HL-60 (cell line): ENCODE measurements at places on chromosomes 1 and 21.
A peak's percentile ranks its signal among the peaks of the same experiment; 100 is the strongest.

DNA sequence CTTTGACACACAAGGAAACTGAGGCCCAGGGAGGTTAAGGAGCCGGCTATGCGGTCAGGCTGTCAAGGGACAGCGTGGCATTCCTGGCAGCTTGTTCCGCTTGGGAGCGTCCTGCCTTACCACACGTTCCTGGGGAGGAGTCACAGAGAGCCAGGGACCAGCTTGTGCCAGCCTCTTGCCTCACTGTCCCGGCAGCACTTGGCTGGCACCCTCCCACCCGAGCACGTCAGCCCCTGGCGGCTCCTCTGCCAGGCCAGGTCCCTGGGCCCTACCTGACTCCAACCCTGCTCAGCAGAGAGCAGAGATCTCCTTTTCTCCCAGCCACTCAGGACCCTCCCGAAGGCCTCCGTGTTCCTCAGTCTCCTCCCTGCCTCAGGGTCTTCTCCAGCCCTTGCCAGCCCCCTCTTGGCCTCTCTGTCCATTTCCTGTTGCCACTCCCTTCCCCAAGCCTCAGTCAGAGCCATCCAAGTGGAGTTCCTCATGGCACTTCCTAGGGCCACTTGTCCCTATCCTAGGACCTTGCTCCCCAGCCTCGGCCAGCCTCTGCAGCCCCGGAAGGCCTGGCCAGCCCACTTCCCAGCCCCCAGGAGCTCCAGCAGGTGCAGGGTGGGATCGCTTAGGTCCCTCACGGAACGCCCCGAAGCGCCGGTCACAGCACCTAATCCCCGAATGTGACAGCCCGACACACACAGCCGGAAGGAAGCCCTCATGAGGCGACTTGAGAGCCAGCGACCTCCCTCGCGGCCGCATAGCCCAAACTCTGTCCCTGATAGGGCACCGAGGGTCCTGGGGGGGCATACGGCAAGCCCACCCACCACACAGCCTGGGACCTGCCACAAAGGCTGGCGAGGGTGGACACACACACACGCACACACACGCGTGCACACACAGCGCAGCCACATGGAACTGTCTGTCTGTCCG, 130.3 kb downstream of the CASZ1 start:
- no peak for DNase-seq

DNA sequence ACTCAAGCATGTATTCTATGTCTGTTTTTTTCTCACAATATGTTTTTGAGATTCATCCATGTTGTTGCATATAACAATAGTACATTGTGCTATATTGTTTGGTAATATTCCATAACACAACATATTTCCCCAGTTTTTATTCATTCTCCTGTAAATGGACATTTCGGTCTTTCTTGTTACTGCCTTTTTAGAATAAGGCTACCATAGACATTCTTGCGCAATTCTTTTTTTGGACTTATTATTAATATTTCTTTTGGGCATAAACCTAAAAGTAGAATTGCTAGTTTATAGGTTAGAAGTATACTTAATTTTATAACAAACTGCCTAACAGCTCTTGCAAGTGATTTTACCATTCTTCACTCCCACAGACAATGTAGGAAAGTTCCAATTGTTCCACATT, 573.0 kb downstream of the ADGRL2 start:
- DNase-seq: no peak

DNA sequence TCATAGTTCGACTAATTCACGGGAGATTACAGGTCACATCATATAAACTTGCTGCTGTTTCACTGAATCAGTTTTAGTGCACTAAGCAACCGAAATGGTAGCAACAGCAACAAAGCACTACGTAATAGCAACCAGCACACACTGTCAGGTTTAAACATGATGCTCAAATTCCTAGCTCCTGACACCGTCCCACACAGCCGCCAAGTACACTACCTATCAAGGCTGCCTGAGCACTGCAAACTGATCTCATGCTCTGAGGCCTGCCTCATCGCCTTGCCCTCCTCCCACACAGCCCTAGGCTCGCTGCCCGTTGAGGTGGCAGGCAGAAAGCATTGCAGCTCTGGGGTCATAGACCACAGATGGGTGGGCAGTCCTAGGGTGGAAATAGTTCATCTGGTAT, 12.4 kb downstream of the LAMC2 start:
- DNase-seq: no peak

DNA sequence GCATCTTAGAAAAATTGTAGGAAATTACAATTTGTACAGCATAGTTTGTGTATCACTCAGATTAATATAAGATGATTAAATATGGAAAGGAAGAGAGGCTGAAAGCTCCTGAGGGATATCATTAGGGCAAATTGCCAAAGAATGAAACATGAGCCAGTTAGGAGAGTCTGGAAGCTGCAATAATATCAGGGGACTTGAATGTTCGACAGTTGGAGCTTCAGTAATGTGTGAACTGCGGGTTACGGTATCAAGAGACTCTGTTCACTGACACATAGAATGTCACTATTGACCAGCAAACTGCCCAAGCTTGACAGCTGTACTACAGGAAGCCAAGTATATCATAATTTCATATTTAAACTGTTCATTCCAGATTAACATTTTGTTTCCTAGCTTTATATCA, 157.2 kb downstream of the DENND1B start:
- no peak for DNase-seq

GRCh38 chr1:174134003-174134659, 25.2 kb upstream of the RABGAP1L start:
- DNase-seq: no peak

DNA sequence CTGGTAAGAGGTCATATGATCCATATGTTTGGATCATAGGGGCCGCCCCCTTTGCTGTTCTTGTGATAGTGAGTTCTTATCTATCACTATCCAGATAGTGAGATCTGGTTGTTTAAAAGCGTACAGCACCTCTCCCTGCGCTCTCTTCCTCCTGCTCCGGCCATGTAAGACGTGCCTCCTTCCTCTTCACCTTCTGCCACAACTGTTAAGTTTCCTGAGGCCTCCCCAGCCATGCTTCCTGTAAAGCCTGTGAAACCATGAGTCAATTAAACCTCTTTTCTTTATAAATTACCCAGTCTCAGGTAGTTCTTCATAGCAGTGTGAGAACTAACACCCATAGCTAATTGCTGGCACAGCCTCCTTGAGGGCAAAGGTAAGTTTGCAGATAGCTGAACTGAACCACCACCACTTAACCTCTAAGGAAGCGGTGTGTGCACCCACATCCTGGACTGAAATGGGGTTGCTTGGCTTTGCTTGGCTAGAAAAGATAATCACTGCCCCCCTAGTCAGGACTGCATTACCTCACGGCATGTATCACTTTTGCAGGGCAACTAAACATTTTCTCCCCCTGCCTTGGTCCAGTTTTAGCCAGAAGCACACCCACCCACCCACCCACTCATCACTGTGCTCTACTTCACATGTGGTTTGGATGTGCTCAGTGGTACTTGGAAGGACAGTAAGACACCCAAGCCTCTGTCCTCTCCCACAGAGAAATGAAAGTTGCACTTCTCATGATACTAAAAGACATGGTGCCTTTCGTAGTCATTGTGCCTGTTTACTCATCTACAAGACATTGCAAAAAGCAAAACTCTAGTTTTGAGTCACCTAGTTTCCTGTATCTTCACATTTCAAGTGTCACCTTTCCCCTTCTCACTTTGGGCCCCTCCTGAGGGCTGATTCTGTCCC, 23.1 kb upstream of the PTAFR start:
- DNase-seq: no peak

- DNase-seq: peak; percentile 28
These were observed 36.3 kb downstream of the MSTO1 start for GRCh38 chr1:155646307-155646706.

DNA sequence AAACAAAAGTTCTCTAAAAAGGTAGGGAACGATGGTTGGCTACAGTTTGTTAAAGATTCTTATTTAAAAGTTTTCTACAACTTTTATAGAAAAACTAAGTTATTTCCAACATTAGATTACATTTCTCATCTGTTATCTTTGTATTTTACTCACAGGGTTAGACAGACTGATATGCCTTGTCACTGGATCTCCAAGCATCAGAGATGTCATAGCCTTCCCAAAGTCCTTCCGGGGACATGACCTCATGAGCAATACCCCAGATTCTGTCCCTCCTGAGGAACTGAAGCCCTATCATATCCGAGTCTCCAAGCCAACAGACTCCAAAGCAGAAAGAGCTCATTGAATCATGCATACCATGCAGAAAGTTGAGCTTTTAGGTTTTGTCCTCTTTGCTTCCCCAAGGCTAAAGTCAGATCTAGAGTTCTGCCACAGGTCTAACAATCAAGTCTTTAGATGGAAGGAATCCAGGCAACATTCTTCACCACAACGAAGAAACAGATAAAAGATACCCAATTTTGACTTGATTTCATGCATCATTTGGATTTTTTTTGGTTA, 10.3 kb downstream of the GAS5 start:
- DNase-seq: no peak

GRCh38 chr1:156970017-156970416, 49.6 kb downstream of the LRRC71 start:
- DNase-seq: no peak

DNA sequence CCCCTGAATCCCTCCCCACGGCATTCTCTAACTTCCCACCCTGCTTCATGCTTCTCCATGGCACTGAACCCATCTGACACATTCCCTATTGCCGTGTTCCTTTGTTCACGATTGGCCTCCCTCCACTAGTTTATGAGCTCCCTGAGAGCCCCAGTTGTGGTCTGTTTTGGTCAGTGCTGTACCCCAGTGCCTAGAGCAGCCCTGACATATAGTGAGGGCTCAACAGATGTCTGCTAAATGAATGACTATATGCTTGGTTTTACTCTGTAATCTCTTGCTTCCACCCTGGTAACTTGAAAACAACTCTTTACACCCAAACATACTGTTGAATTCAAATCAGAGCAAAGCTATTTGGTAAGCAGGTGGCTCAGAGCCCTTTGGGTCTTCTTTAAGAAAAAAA, 171.1 kb upstream of the EDN2 start:
- DNase-seq: no peak

- no peak for DNase-seq
These were observed 1.4 kb downstream of the COL6A1 start for GRCh38 chr21:45982758-45983648.

- no peak for DNase-seq
These were observed 77.4 kb downstream of the STUM start for GRCh38 chr1:226625832-226626576.

DNA sequence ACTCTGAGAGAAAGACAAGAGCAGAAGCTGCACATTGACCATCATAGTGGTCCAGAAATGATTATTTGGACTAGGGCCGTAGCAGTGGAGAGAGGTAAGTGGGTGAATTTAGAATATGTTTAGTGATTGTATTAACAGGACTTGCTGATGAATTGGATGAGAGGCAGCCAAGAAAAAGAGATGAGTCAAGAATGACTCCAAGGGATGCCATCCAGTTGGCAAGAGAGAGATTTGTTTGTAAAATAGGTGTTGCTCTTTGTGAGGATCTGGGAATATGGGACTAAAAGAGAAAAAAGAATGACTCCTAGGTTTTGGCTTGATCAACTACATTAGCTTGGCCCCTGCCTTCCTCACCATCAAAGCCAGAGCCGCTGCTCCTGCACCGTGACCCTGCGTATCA, 54.2 kb upstream of the ARTN start:
- no peak for DNase-seq

- DNase-seq: no peak
These were observed 25.1 kb downstream of the C1orf116 start for GRCh38 chr1:207007352-207008033.

DNA sequence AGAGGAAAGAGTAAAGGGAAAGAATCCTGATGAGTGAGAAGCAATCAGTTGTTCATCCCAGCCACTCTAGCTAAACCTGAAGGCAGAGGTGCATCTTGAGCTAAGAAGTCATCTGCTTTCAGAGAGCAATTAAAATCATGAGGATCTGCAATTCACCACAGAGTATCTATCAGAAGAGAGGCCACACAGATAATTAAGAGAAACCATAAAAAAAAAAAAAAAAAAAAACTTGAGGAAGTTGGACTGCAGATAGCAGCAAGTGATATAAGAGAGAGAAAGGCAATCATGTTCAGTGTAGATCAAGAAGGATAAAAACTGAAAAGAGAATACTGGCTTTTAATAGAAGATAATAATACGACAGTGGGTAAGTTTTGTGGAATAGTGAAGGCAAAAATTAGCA, 17.7 kb downstream of the FOXJ3 start:
- DNase-seq: no peak

DNA sequence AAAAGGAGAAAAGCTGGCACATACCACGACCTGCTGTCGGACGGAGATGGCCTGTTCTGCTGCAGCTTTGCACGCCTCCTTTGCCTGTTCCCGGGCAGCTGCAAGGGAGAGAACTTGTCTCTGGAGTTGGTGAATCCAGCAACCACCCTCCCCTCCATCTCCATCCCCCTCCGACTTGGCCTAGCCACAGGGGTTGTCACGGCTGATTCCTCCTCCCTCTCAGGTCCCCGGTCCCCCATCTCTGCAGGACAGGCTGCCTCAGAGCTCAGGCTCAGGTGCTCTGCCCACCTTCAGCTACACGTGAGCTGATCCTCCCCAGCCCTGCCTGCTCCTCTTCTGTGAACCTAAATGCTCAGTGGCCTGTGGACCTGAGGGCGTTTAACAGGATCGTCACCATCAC, 11.1 kb upstream of the SRM start:
- no peak for DNase-seq

DNA sequence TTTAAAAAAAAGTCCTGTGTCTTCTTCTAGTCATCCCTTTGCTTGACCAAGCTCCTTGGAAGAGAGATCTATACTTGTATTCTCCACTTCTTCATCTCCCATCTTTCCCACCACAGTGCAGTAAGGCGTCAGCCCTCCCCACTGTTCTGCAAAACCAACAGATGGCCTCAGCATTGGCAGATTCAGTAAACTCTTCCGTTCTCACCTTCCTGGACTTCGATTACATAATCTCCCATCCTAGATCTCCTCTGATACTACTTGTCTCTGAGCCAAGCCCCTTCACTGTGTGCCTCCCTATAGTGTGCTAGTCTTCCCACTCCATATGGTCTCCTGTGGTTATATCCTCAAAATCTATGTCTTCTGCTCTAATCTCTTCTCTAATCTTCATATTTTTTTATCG, 1.6 kb upstream of the COLGALT2 start:
- DNase-seq: no peak

GRCh38 chr1:198611219-198611618, 27.6 kb upstream of the PTPRC start:
- no peak for DNase-seq

DNA sequence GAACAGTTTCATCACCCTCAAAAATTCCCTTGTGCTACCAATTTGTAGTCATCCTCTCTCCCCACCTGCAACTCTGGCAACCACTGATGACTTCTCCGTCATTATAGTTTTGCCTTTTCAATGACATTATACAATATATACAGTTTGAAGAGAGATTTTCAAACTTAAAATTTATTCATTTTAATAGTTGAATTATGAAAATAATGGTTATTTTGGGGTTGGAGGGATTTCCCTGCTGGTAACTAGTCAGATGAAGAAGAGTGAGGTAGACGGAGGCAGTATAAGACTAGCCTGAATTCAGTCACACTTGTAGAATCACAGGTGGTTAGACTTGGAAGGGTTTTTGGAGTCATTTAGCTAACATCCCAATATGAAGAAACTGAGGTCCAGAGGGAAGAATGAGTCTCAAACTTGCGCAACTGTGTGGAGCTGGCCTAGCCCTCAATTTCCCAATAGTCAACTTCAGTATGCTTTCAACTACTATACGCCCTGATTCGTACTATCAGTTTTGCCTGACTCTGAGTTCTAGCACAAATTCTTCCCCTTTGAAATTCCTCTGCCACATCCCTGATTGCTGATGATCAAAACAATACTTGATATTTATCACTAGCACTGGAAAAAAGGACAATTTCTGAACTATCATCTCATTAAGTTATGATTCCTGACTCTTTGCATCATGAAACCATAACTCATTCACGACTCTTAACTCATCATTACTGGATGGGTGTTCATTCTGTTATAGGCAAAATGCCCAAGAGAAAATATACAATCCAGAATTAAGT, 54.2 kb downstream of the VANGL2 start:
- DNase-seq: no peak
